AG10803 (cell line): ENCODE measurements at places on chromosomes 1 and 21.

GRCh38 chr1:84101204-84101603 lies 42.9 kb upstream of the PRKACB start:
- DNase-seq, result no peak

DNA sequence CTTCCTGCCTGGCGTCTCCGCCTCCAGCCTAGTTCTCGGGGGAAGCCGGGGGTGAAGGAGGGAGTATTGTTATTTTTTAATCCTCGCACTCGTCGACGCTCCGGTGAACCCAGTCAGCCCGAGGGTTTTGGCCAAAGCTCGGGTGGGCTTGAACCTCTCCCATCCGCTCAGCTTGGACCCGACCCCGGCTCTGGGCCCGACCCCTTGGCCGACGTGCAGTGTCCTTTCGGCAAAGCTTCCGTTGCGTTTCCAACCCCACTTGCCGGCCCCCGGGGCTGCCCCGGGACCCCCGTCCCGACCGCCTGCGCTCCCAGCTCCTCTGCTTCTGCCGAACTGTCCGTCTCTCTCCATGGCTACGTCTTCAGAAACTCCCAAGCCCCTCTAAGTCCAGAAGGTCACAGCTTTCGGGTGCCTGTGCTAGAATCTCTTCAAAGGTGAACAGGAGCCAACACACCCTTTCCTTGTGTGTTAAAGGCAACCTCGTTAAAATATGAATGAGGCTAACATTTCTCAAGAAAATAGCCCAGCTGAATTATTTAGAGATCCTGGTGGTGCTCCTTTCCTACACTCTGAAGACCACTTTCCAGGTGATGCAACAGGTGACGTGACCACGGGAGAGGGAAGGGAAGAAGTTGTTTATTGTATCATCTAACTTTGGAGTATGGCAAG lies 647 bp downstream of the DESI2 start:
- DNase-seq, result peak; percentile 28

DNA sequence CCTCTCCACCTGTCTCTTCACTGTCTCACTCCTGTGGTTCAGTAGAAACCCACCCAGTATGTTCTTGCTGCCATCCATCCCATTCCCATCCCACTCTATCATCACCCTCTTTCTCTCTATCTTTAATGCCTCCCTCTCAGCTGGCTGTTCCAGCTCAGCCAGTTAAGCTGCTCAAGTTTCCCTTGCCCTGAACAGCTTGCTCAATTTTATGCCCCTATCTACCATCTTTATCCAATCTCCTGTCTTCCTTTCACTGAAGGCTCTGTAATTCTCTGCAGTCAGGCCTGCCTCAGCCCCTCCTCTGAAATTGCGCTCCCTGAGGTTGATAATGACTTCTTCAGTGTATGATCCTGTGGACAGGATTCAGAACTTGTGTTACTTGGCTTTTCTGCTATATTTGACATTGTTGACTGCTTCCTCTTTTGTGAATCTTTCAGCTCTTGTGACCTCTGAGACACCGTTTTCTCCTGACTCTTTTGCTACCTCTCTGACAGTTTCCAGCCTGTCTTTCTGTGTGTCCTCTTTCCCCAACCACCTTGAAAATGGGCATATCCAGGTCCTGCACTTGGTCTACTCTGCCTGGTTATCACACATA lies 13.9 kb upstream of the BCAR3 start:
- DNase-seq, result no peak

- peak; percentile 51 for DNase-seq
Observed at GRCh38 chr1:200659269-200659668, 10.4 kb downstream of the DDX59 start.

DNA sequence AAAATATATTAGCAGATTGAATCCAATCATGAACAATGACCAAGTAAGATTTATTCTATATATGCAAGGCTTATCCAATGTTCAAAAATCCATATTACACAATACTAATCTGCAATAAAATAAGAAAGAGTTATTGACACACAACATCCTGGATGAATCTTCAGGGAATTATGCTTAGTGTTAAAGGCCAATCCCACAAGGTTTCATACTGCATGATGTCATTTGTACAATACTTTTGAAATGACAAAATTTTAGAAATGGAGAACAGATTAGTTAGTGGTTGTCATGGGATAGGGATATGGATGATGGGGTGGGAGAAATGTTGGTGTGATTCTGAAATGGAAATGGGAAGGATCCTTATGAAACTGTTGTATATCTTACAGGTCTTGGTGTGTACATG lies 425.7 kb downstream of the SIPA1L2 start:
- DNase-seq, result peak; percentile 24

DNA sequence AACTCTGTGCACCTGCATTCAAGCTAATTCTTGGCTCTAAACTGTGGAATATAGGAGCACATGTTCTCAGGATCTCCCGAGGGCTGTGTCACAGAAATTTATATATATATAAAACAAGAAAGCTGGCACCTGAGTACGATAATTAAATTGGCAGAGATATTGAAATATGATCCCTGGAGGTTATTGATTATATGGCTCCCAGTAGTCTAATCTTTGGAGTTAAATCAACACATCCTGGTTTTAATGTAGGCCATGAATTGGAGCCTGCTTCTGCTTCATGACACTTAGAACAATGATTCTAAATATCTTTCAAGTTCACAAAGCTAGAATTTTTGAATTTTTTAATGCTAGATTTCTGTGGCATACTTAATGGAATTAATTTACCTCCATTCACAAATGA lies 84.3 kb downstream of the CTH start:
- no peak for DNase-seq

- DNase-seq, result no peak
Observed at GRCh38 chr1:230262867-230263567, 163.1 kb downstream of the PGBD5 start.

DNA sequence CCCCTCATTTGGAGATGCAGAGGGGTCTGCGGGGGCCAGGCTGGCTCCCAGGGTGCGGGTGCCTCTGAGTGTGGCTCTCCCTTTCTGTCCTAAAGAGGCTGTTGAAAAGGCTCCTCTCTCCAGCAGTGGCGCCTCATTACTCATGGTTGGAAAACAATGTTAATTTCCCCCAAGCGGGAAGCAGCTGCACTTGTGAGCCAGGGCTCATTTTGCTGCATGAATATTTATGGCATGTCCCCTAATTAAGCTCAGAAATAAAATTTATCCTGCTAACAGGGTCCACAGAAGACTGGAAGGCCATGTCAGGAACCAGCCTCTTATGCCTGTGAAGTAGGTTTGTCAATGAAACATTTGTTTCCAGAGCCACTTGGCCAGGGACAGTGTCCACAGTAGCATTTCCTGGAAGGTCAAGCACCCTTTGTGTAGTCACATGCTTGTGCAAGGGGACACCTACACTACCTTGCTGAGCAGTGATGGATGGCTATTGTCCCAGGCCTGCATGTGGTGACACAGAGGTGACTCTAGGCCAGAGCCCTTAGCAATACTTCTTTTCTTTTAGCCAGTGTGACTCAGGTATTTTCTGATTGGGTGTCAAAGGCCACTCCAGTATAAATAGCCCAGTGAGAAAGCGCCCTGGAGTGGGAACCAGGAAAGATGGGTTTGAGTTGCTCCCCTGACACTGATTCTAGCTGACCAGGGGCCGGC lies 259.0 kb downstream of the FOXD2 start:
- no peak for DNase-seq

DNA sequence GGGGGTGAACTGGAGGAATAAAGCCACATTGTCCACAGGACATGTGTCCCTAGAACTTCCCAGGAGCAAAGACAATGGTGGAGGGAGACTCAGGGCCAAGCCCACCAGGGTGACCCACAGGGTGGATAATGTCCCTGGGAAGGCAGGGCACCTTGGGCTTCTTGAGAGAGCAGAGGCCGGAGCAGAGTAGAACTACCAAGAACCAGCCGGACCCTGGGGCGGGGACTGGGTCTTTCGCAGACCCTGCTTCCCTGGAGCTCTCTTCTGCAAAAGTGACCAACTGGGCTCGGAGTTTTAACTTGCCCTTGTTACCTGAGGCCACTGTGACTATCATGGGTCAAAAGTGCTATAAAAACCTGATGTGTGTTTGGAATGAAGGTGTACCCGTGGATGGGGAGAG lies 875 bp upstream of the FAM3B start:
- no peak for DNase-seq

DNA sequence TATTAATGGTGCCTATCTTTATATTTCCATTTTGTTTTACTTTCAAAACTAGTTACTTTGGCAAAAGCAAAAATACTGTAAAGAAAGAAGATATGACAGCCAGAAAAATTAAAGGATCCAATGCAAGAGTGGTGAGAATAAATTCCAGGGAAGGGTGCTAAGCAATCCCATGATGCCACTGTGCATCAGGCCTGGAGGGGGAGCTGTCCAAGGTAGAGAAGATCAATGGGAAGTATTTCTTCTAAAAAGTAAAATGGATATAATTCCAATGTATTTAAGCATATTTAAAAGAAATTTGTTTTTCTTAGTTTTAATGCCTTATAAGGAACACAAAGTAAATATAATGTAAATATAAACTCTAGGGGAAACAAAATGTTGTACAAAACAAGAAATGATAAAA lies 1382.2 kb upstream of the B3GALT2 start:
- no peak for DNase-seq

- no peak for DNase-seq
Observed at GRCh38 chr1:212106286-212106792, 70.8 kb downstream of the DTL start.

GRCh38 chr1:114467491-114467890 lies 43.5 kb downstream of the TRIM33 start:
- no peak for DNase-seq

GRCh38 chr1:204575221-204576190 lies 59.3 kb downstream of the MDM4 start:
- DNase-seq, result no peak
